ENCODE measurements at places on chromosomes 12 and 14. TPM values are rescaled to one million over a fixed set of nuclear protein-coding genes. Genes with fewer than 3 reads are reported as not detected.

- DNase-seq: no peak
These were observed 84.1 kb downstream of the BCL11B start for GRCh38 chr14:99187858-99188257.

DNA sequence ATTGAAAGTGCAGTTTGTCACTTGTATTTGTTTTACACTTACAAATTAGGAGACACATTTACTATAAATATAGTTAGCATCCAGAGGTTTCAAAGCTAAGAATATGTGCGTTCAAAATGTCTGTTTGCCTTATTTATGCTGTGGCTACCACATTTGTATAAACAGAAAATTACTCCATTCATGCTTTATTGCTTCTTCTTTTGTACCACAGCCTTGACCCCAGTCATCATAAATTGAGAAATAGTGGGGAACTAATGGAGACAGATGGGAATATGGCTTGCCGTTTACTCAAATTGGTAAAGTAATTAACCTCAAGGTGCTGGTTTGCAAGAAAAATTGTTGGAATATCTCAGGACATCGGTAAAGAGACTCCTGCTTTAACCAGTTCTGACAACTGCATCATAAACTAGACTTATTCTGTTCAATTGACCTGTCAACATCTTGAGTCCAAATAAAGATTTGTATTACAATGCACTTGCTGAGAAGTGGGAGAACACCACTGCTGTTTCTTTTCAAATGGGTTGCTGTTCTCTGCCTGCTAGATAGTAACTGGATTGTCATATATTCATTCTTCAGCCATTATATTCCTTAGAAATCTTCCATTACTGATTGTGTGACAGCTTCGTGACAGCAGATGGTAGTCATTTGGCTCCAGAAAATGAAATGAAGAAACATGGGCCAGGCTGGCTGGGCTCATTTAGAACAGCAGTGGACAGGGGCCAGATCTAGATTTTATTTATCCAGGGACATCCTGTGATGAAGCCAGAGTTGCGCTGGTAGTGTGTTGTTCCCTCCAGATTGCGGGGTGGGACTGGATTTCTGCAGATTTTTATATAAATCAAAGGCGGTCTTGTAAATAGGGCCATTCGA, 354.4 kb downstream of the EGLN3 start:
- DNase-seq: no peak

DNA sequence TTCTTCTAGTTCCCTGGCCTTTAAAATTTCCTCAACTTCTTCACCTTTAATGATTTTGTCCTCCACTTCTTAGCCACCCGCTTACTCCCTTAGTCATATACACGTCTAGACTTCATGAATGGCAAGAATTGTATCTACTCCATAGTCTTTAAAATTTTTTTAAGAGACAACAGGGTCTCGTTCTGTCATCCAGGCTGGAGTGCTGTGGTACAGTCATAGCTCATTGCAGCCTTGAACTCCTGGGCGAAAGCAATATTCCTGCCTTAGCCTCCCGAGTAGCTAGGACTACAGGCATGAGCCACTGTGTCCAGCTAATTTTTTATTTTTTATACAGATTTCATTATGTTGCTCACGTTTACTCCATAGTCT, 47.9 kb downstream of the BBS10 start:
- no peak for DNase-seq

- DNase-seq: peak; percentile 25
These were observed 1.9 kb downstream of the DUSP16 start for GRCh38 chr12:12560587-12561370.

DNA sequence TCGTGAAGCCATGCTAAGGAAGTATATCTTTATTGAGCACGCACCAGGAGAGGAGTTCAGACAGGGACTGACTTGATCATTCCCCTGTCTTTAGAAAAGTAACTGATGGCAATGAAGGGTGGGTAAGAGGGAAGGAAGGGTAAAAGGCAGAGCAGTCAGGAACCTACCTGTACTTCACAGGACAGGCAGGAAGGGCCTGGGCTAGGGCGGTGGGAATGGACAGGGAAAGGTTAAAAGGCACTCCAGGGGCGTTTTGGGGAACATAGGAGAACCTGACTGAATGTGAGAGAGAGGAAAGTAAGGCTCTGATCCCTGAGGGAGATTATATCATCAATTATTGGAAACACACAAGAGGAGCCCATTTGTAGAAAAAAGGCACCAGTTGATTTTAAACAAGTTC, 3.9 kb downstream of the SLC35E3 start:
- DNase-seq: no peak

DNA sequence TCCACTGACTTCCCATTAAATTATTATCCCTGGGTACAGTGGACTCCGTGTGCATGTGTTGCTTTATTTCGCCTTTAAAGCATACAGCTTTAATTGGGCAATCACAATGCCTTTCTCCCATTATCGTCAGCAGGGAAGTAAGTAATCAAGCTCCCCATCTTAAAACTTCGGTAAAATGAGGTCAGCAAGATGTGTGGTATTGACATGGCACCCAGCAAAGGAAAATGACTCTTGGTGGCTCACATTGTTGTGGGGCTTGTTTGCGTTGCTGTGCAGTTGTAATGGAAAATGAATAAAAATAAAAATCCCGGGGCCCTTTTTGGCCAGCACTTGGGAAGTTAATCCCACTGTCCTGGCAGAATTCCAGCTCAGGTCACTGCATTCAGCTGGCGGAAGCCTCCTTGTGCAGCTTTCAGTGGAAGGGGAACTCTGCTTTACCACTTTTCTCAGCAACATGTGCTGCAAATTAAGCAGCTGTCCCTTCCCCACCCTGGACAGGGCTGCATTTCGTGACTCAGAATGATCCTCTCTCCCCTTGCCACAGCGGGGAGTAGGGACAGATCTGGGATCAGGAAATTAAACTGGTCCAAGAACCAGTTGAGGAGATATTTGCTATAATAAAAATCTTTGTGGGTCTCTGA, 13.9 kb upstream of the ATP2A2 start:
- DNase-seq: peak; percentile 56

IGFBP6 gene
- 2.6 TPM for total RNA-seq

DNA sequence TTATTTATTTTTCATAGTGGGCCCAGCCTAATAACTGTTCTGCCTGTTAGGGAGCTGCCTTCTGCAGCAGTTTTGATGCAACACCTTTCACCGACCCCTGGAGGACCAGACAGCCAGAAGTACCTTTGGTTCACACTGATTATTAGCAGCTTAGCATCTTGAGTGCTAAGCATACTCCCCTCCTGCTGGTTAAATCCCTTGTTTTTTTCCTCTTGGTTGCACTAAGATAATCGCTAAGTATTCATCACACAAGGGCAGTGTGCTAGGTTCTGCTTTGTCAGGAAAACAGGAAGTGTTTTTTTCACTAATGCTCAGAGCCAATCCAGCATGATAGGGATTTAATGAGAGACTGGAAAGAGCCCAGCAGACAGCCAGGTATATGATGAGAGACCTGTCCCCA, 437.0 kb downstream of the FUT8 start:
- peak; percentile 87 for DNase-seq

- no peak for DNase-seq
These were observed 6.8 kb upstream of the CCDC177 start for GRCh38 chr14:69581316-69581935.

AQP2 gene
- not detected for total RNA-seq

GRCh38 chr12:55658635-55659391, 22.1 kb downstream of the OR10P1 start:
- DNase-seq: no peak

DNA sequence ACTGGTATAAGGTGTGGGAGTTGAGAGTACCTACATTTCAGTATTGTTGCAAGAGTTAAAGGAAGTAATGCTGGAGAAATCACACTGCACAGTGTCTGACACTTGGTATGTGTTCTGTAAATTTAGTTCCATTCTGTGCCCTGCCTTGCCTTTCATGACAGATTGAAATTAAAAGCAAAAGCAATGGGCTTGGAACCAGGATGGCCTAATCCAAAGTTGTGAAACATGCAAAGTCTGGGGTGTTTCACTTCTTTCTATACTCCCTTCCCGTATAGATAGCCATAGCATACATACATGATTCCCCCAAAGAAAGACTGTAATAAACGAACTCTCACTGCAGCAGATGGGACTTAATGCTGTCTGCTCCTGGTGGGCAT, 281.1 kb downstream of the NRXN3 start:
- DNase-seq: no peak

- DNase-seq: no peak
These were observed 72.9 kb upstream of the KRAS start for GRCh38 chr12:25323581-25323982.

GRCh38 chr12:20044846-20045245, 323.5 kb upstream of the PDE3A start:
- no peak for DNase-seq

DNA sequence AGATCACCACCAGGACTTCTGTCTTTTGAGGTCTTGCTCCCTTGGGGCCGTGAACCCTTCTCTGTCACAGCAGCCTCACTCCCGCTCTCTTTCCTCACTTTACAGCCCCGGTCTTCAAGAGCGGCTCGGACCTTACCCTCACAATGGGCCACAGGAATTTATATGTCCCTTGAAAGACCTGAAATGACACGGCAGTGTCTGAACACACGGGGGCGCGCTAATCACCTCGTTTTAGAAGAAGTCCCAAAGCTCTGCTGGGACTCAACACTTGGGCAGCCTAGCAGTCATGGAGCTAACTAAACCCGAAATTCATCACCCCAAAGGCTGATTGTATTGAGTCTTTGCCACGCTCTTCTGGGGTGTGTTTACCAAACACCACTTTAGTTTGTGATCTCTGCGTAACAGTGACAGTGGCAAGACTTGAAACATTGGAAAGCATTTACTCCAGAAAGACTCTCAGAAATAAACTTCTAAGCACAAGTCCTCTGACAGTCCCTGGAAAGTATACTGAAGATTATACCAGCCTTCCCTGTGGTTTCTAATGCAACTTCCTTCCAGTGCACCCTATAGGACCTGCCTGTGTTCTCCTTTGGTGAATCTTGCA, 29.0 kb downstream of the SERPINA11 start:
- DNase-seq: peak; percentile 89

DNA sequence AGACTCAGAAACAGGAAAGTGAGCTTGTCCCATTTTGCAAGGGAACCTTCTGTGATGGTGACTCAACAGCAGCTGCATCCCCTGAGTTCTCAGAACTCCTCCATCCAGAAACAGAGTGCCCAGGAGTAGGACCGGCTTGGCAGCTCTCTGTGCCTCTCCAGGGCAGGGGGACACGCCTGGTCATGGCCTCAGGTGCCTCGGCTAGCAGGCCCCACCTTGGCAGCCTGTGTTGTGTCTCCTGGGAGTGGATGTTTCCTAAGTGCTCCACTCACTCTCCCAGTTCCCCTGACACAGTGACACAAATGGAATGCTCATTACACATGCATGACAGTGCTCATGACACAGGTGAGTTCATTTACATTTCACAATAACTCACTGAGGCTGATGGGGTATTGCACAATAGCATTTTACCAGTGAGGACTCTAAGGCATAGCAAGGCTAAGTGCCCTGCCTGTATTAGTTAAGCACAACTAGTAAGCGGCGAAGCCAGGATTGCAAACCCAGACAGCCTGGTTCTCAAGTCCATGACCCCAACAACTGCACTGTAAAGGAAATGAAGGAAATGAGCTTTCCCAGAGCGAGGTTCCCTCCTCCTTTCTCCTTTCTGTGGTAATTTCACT, 47.4 kb downstream of the CALM1 start:
- no peak for DNase-seq

DNA sequence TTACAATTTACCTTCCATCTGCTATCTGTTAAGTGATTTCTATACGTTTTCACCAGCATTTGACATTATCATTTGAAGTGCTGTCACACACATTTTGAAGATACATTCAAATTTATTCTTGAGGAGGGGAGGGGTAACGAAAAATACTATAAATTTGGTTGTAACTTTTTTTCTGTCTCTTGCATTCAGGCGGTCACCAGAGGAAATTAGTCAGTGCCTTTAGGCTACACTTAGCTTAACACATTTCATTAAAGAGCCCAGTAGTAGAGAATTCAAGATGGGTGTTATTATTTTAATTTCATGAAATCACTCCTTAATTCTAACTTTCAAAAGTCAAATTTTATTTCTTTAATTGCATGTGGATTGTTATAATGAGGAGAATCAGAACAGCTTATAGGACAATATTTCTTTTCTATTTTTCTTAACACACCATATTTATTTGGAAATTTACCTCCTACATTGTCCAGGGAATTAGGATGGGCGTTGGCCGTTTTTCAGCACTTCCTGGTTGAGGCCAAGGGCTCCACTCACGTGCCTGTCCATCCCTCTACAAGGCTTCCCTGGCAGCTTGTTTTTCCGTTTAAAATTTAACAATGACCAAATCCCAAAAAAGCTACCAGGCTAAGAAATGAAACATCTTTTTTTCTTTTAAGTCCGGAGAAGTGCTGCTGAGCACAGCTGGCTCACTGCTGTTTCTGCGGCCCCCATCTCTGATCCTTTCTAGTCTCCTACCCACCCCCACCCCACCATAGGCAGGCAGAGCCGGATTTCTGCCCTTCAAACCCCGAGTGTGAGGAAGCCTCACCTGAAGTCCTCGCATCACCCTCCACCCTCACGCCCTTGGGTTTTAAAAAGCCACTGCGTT, 1.1 kb upstream of the FAR2 start:
- peak; percentile 13 for DNase-seq

- no peak for DNase-seq
These were observed 225.2 kb downstream of the CCER1 start for GRCh38 chr12:90729736-90730135.

DNA sequence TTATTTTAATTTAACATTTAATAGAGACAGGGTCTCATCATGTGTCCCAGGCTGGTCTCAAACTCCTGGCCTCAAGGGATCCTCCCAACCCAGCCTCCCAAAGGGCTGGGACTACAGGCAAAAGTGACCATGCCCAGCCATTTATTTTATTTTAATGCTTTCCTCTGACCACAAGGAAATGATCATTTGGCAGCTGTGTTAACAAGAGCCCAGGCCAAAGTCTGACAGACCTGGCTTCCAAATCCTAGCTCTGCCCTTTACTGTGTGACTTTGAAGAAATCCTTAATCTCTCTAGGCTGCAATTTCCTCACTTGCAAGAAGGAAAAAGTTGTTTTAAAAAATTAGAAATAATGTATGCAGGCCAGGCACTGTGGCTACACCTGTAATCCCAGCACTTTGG, 16.7 kb upstream of the GCH1 start:
- no peak for DNase-seq

- no peak for DNase-seq
These were observed 192.8 kb downstream of the ANO6 start for GRCh38 chr12:45408729-45409114.

SYCP3 gene
- 0.04 TPM for total RNA-seq

DNA sequence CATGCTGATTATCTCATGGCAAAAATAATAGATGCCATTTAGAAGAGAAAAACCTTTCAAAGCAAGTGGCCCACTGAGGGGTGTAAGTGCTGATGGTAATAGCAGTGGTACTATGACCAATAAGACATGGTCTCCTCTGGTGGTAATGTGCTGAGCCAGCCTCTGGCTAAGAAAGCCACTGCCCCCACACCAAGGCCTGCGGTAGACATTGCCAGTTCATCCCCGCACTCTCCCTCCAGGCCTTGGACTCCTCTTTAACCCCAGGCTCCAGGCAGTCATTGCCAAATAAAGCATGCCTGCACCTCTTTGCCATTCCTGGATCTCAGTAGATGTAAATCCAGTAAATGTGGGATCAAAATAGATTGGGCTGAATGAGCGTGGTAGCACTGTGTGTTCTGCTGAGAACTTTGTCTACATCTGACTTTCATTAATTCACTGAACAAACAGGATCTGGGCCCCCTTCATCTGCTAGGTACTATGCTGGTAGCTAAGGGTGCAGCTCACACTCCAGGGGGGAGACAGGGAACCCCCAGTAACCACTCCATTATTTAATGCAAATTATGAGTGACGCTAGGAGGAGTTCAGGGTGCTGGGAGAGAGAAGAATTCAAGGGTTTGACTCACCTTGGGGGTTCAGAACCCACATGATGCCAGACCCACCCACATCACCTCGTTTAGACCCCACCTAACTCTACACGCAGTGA, 89.3 kb downstream of the BCL11B start:
- DNase-seq: no peak

- peak; percentile 86 for DNase-seq
These were observed 5.0 kb upstream of the BAZ2A start for GRCh38 chr12:56634837-56635791.
